Brain microvascular endothelial cell (primary cell): ENCODE measurements at places on chromosomes 12 and 14.

DNA sequence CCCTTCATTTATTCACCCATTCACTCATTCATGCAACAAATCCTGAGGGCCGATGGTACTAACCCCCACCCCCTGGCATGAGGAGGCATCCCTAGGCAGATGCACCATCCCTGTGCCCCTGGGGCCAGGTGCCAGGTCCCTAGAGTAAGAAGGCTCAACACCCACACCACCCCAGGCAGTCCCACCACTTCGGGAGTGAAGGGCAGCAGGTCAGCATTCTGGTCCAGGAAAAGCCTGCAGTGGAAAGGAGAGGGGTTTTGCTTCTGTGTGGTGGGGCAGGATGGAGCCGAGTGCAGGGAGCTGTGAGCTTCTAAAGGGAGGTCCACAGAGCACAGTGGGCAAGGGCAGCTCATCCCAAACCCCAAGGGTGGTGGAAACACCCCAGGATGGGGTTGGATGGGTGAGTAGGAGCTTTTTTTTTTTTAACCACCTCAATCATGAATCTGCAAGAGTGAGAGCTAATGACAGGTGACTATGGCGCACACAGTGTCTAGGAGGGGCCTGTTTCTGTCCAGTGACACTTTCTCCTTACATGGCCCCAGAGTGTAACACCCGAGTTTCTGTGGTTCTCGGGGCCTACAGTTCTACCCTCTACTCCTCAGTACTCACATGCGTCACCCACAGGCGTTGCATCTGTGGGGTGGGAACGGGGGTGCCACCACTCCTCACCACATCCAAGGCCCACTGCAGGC, 414.3 kb downstream of the TMEM121 start:
- DNase-seq: no peak

DNA sequence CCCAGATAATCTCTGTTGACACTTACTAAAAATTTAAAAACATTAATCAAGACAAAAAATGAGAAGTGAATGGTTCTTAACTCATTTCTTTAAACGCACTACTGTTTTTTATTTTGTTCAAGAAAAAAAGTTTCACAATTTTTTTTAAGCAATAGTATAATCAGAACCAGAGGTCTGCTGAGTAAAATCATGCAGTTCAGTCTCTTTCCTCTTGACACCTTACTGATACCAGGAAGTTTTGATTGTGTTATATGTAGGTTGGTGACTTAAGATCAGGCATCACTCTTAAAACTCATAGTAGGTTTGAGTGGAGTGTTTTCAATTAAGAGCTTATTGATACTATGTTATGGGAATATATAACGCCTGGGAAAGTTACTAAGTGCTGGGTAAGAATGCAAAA, 121.4 kb downstream of the TRMT5 start:
- no peak for DNase-seq

DNA sequence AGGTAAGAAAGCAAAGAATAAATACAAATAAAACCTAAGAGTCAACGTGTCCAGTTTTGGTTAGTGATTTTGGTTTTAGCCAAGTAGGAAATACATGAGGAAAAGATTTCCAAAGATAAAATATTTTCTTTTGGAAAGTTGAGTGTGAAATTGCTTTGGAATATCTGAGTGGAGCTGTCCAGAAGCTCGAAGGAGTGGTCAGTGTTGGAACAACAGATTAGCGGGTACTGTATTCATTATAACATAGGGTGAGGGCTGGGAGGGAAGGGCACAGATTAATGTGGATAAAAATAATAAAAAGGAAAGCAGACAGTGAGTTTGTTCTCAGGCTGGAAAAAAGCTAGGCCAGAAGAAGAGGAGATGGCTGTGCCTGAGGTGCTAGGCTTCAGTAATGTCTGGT, 101.5 kb upstream of the SLCO1C1 start:
- no peak for DNase-seq

DNA sequence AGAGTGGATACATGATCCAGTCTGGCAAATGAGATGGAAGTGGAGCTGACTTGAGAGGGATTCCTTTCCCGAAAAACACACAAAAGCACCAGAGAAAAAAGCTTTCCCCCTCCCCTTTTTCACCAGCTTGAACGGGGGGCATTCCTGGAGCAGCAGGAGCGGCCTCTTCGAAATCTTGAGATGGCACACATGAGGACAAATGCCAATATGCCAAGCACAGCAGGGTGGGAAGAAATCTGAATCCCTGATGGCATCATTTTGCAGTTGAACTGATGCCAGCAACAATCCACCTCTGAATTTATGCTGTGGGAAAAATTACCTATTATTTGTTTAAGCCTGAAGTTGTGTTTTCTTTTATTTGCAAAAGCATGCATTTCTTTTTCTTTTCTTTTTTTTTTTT, 29.7 kb upstream of the BICD1 start:
- DNase-seq: no peak

DNA sequence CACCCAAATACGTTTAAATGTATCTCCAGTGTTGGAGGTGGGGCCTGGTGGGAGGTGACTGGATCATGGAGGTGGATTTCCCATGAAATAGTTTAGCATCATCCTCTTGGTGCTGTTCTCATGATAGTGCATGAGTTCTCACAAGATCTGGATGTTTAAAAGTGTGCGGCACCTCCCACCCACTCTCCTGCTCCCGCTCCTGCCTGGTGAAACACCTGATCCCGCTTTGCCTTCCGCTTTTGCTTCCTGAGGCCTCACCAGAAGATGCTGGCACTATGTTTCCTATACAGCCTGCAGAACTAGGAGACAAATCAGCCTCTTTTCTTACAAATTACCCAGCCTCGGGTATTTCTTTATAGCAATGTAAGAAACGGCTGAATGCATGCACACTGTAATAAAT, 20.1 kb downstream of the EIF5 start:
- DNase-seq: no peak

DNA sequence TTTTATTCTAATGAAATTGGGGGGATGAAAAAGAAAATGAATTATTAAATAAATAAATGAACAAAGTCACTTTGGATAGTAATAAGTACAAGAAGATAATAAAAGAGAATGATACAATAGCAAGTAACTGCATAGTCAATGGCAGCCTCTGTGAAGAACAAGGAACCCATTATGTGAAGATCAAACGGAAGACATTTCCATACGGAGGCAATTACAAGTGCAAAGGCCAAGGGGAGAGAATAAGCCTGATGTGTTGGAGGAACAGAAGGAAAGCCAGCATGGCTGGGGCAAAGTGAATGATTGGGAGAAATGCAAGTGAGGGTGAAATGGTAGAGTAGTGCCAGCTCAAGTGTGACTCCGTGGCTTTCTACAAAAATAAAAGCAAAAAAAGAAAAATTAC, 43.9 kb upstream of the CHPT1 start:
- no peak for DNase-seq

DNA sequence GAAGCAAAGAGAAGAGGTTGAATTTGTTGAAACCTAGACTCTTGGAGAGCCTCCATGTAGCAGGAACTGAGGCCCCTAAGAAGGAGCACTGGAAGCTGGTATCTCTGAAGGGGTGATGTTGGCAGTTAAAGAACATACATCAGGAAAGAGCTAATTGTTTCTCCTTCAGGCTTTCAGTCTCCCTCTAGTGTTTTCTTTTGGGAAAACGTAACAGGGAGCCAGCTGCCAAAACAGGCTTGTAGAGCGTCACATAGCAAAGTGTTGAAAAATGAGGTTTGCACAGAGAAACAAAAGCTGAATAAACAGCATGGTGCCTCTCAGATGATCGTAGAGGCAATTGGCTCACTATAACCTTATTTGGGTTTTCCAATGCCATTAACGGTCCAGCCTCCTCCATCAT, 46.9 kb upstream of the CAND1 start:
- peak; percentile 33 for DNase-seq
